Activated CD4-positive, CD25-positive, alpha-beta regulatory T cell treated with anti-CD3 and anti-CD28 coated beads, Interleukin-2, amount 50 U/mL, for 24 hours (primary cell): ENCODE measurements at places on chromosomes 6 and 20.

GRCh38 chr6:129236001-129236517 lies 353.1 kb downstream of the LAMA2 start:
- ATAC-seq, result no peak

GRCh38 chr6:107045826-107046675 lies 18.1 kb downstream of the MTRES1 start:
- no peak for ATAC-seq

GRCh38 chr6:128073389-128073788 lies 172.5 kb upstream of the THEMIS start:
- no peak for ATAC-seq

- no peak for ATAC-seq
These were observed 64.0 kb downstream of the THBS2 start for GRCh38 chr6:169189686-169190085.

GRCh38 chr6:17998442-17998841 lies 11.0 kb upstream of the KIF13A start:
- no peak for ATAC-seq

- ATAC-seq, result no peak
These were observed 179.4 kb downstream of the FOXC1 start for GRCh38 chr6:1789092-1789491.

- no peak for ATAC-seq
These were observed 8.2 kb downstream of the NPEPL1 start for GRCh38 chr20:58700823-58701222.

GRCh38 chr20:36770680-36771079 lies 2.9 kb downstream of the DSN1 start:
- no peak for ATAC-seq

DNA sequence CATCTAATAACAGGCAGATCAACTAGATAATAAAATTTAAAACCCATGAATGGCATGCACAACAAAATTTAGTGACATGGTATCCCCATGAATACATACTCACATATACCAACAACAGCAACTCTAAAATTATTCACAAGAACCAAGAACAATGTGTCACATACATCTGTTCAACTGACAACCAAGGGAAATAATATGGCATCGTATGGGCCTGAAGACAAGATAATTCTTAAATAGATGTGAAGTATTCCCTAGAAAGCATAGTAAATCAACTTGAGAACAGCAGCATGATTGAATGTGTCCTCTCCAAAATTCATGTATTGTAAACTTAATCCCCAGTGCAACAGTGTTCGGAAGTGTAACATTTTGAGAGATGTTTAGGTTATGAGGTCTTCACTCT lies 635.5 kb downstream of the EYS start:
- no peak for ATAC-seq
